NCI-H82 (cell line): ENCODE measurements at places on chromosomes 12 and 14.
A peak's percentile ranks its signal among the peaks of the same experiment; 100 is the strongest.

GRCh38 chr14:53570411-53571387, 385.9 kb downstream of the BMP4 start:
- no peak for DNase-seq

- no peak for DNase-seq
Measured at GRCh38 chr14:59520224-59520623, 35.9 kb downstream of the JKAMP start.

DNA sequence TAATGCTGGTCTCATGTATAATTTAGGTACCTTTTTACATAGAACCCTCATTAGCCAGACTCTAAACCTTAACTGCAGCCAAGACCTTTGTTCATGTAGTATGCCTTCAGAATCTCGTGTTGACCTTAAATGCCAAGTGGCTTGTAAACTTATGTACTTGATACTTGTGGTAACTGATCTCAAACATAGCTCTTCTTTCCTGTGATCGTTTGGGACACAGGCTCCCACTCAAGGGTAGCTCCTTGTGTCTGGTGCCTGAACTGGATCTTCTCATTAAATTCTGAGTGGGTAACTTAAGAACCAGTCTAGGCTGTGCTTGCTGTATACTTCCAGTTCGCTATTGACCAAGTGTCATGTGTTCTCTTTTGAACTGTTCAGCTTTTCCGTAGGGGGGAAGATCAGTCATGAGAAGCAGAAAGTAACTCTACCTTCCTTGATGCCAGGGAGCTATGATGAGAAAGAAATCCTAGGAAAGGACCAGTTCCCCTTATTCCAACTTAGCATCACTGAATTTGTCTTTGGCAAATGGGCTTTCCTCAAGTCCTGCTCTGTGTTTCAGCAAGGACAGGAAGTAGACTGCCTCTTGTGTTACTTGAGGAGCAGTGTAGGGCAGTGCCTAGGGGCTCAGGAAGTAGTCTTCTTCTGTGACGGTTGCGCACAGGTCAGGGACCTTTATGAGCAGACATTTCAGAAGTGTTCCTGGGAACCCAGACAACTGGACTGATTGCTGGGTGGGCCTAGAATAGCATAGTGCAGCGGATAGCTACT, 2.5 kb downstream of the LGALS3 start:
- DNase-seq: no peak

GRCh38 chr14:37810094-37810801, 214.8 kb downstream of the TTC6 start:
- DNase-seq: peak; percentile 9

- no peak for DNase-seq
Measured at GRCh38 chr14:97846156-97846555, 1049.0 kb downstream of the VRK1 start.

- peak; percentile 81 for DNase-seq
Measured at GRCh38 chr14:56979936-56980335, 169.7 kb upstream of the OTX2 start.

DNA sequence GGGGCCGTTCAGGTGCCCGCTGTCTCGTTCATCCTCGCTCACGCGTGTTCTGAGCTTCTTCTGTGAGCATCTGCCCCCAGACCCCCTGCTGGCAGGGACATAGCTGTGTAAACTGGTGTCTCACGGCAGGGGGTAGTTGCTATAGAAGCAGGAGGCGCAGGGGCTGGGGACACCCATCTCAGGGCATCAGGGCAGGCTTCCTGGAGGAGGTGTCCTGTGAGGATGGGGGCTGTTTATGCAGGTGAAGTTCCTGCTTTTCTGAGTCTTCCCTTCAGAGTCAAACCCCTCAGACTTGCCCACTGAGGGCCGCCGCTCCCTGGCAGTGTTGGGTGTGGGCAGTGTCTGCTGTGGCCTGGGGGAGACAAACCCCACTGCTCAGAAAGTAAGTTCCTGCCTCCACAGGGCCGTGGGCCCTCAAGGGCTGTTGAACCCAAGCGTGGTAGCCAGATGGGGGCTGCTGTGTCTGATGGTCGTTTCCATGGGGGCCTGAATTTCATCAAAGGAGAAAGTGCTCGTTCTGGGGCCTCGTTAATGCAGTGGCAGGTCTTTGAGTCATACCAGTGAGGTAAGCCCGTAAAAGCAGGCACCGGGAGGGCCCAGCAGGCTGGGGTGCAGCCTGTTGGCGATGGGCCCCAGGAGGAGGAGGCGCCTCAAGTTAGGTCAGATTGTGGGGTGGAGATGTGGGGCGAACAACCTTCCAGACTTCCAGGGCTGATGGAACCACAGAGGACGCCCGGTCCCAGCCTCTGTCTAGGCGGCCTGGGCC, 23.4 kb downstream of the KIF26A start:
- no peak for DNase-seq
